ENCODE measurements at places on chromosomes 7 and 10. TPM values are rescaled to one million over a fixed set of nuclear protein-coding genes. Genes with fewer than 3 reads are reported as not detected.

The AEBP1 gene
- polyA plus RNA-seq = 240 TPM

The TFPI2 gene
- 27.0 TPM for polyA plus RNA-seq

The NOS3 gene
- 1.0 TPM for polyA plus RNA-seq

The MMD2 gene
- not detected for polyA plus RNA-seq

The CRYGN gene
- 0.53 TPM for polyA plus RNA-seq

The NME8 gene
- polyA plus RNA-seq = not detected

The PTPN12 gene
- 48.5 TPM for polyA plus RNA-seq

The PEX1 gene
- 11.9 TPM for polyA plus RNA-seq

The PIP gene
- polyA plus RNA-seq = not detected

The AKR1C8 gene
- not detected for polyA plus RNA-seq

The LOXL4 gene
- 5.7 TPM for polyA plus RNA-seq

The SFTPA1 gene
- polyA plus RNA-seq = 0.10 TPM

The SPDYE2B gene
- polyA plus RNA-seq = not detected

The ACHE gene
- polyA plus RNA-seq = 1.8 TPM

The ZNF786 gene
- 5.3 TPM for polyA plus RNA-seq

The MYO1G gene
- polyA plus RNA-seq = 1.1 TPM

The TLL2 gene
- 0.68 TPM for polyA plus RNA-seq

The MBL2 gene
- polyA plus RNA-seq = not detected

Measured in ovary (tissue), 10 donors.